ENCODE measurements at places on chromosomes 12 and 14. TPM values are rescaled to one million over a fixed set of nuclear protein-coding genes. Genes with fewer than 3 reads are reported as not detected.

DNA sequence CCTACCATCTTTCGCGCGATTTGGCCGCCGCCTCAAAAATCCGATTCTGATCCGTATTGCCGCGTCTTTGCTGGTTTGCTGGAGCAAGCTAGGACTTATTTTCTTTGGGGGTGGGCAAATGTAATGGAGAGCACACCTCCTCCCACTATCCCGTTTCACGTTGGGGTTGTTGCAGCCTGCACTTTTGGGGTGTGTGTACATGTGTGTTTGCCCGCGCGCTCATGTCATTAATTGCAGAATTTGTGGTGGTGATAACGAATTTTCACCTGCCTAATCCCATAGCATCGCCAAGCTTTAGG lies 657 bp downstream of the METAP2 start:
- DNase-seq = peak; percentile 0
- peaks cover 9% of the 10 kb centered on the region for H3K4me1 ChIP-seq
- H3K4me3 ChIP-seq = peak overlapping the region; percentile 99
- H3K36me3 ChIP-seq = peaks cover 32% of the 10 kb centered on the region
- peak overlapping the region; percentile 89 for H3K27ac ChIP-seq

- H3K27me3 ChIP-seq = no peaks in the 10 kb centered on the region
- H3K4me3 ChIP-seq = no peak overlapping the region
- no peak overlapping the region for H3K27ac ChIP-seq
- DNase-seq = no peak
- no peaks in the 10 kb centered on the region for H3K4me1 ChIP-seq
These were observed 34.2 kb downstream of the PTPRB start for GRCh38 chr12:70603044-70603443.

- peaks cover 2% of the 10 kb centered on the region for H3K36me3 ChIP-seq
- DNase-seq = no peak
- H3K27me3 ChIP-seq = no peaks in the 10 kb centered on the region
These were observed 331.4 kb downstream of the MED13L start for GRCh38 chr12:115946092-115946491.

DNA sequence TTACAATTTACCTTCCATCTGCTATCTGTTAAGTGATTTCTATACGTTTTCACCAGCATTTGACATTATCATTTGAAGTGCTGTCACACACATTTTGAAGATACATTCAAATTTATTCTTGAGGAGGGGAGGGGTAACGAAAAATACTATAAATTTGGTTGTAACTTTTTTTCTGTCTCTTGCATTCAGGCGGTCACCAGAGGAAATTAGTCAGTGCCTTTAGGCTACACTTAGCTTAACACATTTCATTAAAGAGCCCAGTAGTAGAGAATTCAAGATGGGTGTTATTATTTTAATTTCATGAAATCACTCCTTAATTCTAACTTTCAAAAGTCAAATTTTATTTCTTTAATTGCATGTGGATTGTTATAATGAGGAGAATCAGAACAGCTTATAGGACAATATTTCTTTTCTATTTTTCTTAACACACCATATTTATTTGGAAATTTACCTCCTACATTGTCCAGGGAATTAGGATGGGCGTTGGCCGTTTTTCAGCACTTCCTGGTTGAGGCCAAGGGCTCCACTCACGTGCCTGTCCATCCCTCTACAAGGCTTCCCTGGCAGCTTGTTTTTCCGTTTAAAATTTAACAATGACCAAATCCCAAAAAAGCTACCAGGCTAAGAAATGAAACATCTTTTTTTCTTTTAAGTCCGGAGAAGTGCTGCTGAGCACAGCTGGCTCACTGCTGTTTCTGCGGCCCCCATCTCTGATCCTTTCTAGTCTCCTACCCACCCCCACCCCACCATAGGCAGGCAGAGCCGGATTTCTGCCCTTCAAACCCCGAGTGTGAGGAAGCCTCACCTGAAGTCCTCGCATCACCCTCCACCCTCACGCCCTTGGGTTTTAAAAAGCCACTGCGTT lies 1.1 kb upstream of the FAR2 start:
- peak overlapping the region; percentile 72 for H3K4me3 ChIP-seq
- peaks cover 8% of the 10 kb centered on the region for H3K27me3 ChIP-seq
- DNase-seq = no peak
- H3K36me3 ChIP-seq = no peaks in the 10 kb centered on the region
- H3K4me1 ChIP-seq = no peaks in the 10 kb centered on the region

DNA sequence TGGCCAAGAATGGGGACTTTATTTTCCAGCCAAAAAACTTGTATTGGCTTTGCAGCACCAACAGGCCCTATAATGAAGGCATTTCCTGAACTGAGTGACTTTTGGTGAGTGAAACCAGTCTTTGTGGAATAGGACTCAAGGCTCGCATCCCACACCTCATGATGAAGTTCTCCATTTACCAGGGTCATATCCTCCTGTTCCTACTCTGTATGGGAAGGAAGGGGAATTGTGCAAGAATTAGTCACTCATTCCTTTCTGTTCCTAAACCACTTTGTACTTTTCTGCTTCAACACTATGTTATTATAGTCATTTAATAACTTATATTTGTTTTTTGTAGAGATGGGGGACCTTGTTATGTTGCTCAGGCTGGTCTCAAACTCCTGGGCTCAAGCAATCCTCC lies 2.3 kb upstream of the SPATS2 start:
- no peaks in the 10 kb centered on the region for H3K36me3 ChIP-seq
- no peaks in the 10 kb centered on the region for H3K27me3 ChIP-seq

TPPP2 gene
- not detected for total RNA-seq

NANOG gene
- 0.05 TPM for total RNA-seq

SAMD15 gene
- 1.4 TPM for total RNA-seq
